ENCODE measurements at places on chromosomes 6 and 20.

DNA sequence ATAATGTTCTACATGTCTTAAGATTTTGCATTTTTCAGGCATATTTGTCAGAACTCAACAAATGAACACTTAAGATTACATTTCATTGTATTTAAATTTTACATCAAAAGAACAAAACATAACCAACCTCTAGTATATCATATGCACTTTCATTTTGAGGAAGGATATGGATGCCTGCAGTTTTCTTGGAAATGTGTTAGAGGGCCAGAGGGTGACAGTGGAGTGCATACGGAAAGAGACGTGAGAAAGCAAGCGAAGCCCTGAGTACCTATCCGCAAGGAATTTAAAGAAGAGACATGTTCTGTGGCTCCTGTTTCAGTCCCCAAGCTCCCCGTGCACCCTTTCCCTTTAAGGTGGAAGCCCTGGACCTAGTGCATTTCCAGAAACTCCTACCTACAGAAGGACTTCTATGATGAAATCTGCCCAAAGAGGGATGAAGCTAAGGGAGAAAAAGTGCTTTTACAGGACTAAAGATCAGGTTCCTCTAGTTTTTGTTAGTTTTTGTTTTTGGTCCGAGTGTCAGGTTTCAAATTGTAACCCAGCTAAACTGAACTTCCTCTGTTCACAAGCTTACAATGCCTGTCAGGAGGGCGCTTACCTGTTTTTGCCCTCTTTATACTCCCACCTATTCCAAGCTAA, 38.8 kb downstream of the EZR start:
- no peak overlapping the region for H3K4me3 ChIP-seq
- H3K27me3 ChIP-seq = no peaks in the 10 kb centered on the region
- DNase-seq = no peak
- H3K36me3 ChIP-seq = peaks cover 72% of the 10 kb centered on the region
- no peak overlapping the region for H3K27ac ChIP-seq

- H3K27ac ChIP-seq = no peak overlapping the region
- DNase-seq = no peak
- no peaks in the 10 kb centered on the region for H3K27me3 ChIP-seq
- H3K4me1 ChIP-seq = no peaks in the 10 kb centered on the region
Observed at GRCh38 chr20:52668626-52669025, 303.5 kb upstream of the TSHZ2 start.

GRCh38 chr20:59662161-59662560, 57.8 kb downstream of the PHACTR3 start:
- no peaks in the 10 kb centered on the region for H3K27me3 ChIP-seq
- DNase-seq = no peak
- no peaks in the 10 kb centered on the region for H3K36me3 ChIP-seq
- no peaks in the 10 kb centered on the region for H3K4me1 ChIP-seq
- H3K27ac ChIP-seq = no peak overlapping the region
- no peak overlapping the region for H3K4me3 ChIP-seq

- no peak for DNase-seq
- H3K4me3 ChIP-seq = no peak overlapping the region
- no peaks in the 10 kb centered on the region for H3K4me1 ChIP-seq
- no peak overlapping the region for H3K27ac ChIP-seq
Observed at GRCh38 chr20:46494077-46494476, 19.3 kb downstream of the ZNF334 start.

DNA sequence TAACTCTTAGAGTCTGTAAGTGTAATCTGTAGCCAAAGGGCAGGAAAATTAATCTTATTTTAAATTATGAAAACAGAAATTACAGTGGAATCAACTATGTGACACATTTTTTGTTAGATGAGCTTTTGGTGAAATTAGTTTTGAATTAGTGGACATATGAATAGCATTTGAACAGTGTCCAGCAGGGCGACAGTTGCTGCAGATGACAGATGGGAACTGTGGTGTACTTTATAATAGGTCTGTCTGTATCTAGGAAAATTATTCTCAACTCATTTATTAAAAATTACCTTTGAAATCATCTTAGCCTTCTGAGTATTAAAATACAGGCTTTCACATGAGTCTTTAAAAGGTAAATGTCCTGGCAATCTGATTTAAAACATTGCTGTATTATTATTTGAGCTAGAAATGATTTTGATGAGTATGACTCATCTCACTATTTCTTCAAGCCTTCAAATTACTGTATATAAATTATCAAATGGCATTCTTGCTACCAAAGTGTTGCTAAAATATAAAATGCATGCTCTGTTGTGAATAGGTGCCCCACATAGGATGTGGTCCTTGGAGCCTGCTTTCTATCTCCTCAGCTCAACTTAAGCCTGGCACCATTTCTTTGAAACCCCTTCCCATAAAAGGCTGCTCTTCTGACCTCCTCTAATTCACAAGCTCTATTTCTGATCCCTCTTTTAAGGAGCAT, 150.4 kb downstream of the C6orf58 start:
- no peaks in the 10 kb centered on the region for H3K27me3 ChIP-seq
- H3K4me1 ChIP-seq = no peaks in the 10 kb centered on the region
- DNase-seq = no peak
- no peak overlapping the region for H3K4me3 ChIP-seq

- DNase-seq = no peak
- no peaks in the 10 kb centered on the region for H3K36me3 ChIP-seq
- no peak overlapping the region for H3K27ac ChIP-seq
- no peaks in the 10 kb centered on the region for H3K27me3 ChIP-seq
Observed at GRCh38 chr20:4167261-4168021, 152.1 kb upstream of the RNF24 start.

GRCh38 chr6:19210849-19211590, 626.1 kb upstream of the ID4 start:
- H3K27me3 ChIP-seq = no peaks in the 10 kb centered on the region
- no peaks in the 10 kb centered on the region for H3K36me3 ChIP-seq
- H3K4me1 ChIP-seq = no peaks in the 10 kb centered on the region

DNA sequence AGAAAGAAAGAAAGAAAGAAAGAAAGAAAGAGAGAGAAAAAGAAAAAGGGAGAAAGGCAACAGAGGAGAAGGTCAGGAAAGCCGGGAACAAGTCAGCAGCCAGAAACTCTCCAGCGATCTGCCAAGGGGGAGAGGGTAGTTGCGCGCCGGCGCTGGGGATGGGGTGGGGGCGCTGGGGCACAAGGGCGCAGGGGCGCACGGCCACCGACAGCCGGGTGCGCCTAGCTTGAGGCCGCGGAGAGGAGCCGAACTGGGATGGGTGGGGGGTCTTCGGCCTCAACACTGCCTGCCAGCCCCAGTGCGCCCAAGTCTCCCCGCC, 533 bp upstream of the RSPO3 start:
- H3K27ac ChIP-seq = no peak overlapping the region
- no peak overlapping the region for H3K4me3 ChIP-seq
- no peaks in the 10 kb centered on the region for H3K27me3 ChIP-seq
- H3K4me1 ChIP-seq = peaks cover 3% of the 10 kb centered on the region

DNA sequence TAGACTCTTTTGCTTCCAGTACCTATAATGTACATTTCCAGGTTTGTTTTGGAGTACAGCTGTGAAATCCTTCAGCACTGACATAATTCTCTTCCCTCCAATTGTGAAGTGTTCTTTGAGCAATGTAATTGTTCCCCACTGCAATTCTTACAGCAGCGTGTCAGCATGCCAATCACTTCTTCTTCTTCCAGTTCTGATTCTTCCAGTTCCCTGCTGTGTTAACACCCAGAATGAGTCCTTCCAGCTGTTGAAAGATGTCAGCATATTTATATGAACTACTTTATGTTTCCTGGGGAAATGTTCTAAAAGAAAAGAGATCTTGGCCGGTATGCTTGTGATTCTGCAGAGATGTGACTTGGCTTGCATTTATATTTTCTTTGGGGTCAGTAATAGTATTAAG, 213.9 kb downstream of the UNC5CL start:
- no peaks in the 10 kb centered on the region for H3K36me3 ChIP-seq
- no peak overlapping the region for H3K27ac ChIP-seq
- no peaks in the 10 kb centered on the region for H3K4me1 ChIP-seq
- H3K4me3 ChIP-seq = no peak overlapping the region
- no peak for DNase-seq

GRCh38 chr6:137240168-137240567, 21.0 kb upstream of the IFNGR1 start:
- no peak for DNase-seq
- H3K27me3 ChIP-seq = no peaks in the 10 kb centered on the region
- no peak overlapping the region for H3K4me3 ChIP-seq
- peaks cover 5% of the 10 kb centered on the region for H3K4me1 ChIP-seq
- H3K36me3 ChIP-seq = no peaks in the 10 kb centered on the region

GRCh38 chr6:39310542-39310941, 3.7 kb downstream of the KCNK17 start:
- H3K36me3 ChIP-seq = no peaks in the 10 kb centered on the region
- no peak for DNase-seq
- H3K4me3 ChIP-seq = no peak overlapping the region
- no peak overlapping the region for H3K27ac ChIP-seq
